ENCODE measurements at places on chromosomes 11 and 22.

DNA sequence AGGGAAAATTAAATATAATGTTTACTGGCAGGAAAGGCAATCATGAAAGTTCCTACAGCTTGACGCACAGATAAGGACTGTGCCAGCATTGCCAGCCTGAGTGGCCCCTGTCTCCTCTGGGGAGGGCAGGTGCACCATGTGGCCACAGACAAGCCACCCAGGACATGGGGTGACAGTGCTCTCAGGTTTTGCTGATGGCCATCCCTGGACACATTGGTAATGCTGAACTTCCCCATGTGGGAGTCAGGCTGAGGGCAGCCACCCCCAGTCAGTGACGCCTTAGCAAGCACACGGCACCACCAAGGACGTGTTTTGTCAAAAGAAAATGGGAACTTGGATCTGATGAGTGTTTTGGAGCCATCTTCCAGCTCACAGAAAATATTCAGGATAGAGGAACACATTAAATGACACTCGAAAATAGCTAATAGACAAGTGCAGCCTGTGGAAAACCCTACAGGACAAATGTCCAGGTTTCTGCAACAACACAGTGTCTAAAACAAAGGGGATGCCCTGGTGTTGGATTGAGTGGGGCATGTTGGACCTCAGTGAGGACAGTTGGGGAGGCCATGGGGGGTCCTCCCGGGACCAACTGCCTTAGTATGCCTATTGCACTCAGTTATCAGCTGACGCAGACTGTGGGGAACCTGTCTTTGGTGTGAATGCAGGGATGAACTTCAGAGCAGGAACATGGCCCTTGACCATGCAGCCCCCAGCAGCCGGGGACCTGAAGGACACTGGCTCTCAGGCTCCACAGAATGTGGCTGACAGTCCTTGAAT, 1450.5 kb downstream of the BRD1 start:
- DNase-seq: no peak

GRCh38 chr22:27775758-27776649, 25.6 kb downstream of the MN1 start:
- peak; percentile 50 for DNase-seq

DNA sequence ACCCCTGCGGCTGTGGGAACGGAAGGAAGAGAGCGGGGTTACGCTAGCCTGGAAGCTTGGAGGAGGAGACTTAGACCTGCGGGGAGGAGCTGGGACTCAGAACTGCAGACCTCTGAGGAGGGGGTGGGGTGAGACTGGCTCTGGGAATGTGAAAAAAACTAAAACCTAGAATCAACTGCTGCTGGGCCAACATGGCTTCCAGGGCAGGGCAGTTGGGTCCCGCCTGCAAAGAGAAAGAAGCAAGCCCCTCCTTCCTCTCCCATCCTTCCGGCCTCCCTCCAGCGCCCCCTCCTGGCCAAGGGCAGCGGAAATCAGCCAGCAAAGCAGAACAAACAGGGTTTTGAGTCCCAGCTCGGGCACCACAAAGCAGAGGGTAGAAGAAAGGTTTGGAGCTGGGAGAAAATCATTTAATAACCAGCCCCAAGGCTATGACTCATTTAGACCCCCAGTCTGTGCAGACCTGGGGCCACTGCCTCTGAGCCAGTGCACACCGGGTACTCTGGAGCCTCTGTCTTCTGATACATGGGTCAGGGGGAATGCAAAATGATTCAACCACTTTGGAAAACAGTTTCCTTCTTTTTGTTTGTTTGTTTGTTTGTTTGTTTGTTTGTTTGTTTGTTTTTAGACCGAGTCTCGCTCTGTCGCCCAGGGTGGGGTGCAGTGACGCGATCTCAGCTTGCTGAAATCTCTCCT, 7.3 kb upstream of the NCF4 start:
- DNase-seq: peak; percentile 67

- no peak for DNase-seq
These were observed 401.5 kb downstream of the TBC1D22A start for GRCh38 chr22:47163856-47164513.

DNA sequence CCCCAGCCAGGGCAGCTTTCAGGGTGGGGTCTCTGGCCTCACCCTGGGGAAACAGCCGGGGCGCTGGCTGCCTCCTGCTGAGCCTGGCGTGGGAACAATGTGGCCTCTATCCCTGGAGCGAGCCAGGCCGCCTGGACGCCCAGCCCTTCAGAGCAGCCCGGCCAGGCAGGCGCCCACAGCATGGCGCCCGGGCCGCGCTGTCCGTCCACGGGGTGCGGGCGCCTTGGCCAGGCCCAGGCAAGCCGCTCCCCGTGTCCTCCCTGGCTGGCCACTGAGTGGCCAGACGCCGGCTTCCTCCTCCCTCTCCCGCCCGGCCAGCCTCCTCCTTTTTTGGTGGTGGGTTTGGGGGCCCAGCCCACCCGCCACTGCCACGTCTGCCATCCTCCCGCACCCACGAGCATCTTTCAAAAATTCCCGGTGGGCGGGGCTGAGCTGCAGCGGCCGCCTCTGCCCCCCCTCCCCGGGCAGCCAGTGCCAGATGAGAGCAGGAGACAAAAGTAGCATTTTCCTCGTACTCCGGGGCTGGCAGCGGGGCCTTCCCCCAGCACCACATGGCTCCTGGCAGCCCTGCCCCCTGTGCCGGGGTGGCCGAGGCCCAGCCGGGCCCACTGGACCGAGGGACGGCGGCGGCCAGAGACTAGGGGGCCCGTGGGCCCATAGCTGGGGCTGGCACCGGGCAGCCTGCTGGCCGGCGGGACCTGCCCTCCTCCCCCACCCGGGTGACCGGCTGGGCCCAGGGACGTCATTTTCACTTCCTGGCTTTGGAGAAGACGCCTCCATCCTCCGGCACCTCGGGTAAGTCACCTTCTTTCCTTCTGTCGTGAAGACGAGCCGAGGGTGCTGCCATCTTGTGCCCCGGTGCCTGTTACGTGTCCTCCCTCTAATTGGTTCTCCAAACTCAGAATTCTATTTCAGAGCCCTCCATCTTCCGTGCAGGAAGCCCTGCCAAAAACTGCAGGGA, 70.2 kb upstream of the PPARA start:
- DNase-seq: no peak

DNA sequence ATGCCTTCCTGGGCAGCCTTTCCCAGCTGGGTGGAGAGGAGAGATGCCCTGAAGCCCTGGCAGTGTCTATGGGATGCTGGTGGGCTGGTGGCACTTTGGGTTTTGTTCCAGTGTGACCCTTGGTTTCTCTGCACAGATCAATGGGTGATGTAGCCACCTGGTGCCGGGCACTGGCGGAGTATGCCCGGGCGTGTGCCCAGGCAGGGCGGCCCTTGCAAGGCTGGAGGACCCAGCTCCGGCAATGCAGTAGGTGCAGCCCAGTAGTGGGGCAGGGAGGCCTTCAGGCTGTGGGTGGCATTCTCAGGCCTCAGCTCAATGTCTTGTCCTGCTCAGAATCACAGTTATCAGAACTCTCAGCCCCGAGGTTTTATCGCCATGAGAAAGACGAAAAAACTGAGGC, 11.9 kb downstream of the OTOG start:
- no peak for DNase-seq

- DNase-seq: no peak
These were observed 56.1 kb downstream of the MED15 start for GRCh38 chr22:20563466-20563906.

- peak; percentile 86 for DNase-seq
These were observed 37.6 kb downstream of the RAB30 start for GRCh38 chr11:83033972-83034672.

GRCh38 chr11:122617297-122617696, 38.2 kb upstream of the UBASH3B start:
- no peak for DNase-seq

DNA sequence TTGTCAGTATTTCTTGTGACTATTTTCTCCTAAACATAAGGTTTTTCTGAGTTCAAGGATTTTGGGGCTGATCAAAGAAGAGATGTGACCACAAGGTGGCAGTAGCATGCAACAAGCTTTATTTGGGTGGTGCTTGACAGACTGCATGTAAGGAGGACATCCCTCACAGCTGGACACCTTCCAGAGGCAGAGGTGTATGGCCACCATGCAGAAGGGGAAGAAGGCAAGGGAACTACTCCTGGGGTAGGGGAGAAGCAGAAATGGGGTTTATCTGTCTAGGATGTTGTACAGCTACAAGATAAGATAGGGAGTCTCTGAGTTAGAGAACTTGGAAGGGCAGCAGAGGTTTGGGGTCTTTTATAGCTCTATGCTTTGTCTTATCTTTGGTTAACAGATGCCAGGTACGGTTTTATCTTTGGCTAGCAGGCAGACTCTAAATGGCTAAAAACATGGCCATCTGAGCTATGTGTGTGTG, 5.1 kb upstream of the BIRC2 start:
- peak; percentile 91 for DNase-seq

GRCh38 chr11:46526216-46527215, 67.3 kb downstream of the AMBRA1 start:
- DNase-seq: no peak

DNA sequence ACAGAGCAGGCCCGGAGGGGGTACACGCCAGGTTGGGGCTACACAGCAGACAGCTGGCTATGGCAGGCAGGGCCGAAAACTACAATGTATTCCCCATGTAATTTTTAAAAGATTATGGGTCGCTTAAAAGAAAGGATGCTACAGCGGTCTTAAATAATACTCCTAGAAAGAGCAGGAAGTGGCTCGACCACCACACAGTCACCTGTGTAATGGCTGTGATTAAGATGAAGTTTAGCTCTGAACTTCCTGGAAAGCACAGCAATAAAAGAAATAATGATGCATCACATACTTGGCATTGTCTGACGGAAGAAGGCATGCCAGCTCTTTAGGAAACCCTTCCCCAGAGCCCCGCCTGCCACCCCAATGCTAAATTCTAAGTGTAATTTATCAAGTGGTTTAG, 32.6 kb downstream of the WNT11 start:
- no peak for DNase-seq

DNA sequence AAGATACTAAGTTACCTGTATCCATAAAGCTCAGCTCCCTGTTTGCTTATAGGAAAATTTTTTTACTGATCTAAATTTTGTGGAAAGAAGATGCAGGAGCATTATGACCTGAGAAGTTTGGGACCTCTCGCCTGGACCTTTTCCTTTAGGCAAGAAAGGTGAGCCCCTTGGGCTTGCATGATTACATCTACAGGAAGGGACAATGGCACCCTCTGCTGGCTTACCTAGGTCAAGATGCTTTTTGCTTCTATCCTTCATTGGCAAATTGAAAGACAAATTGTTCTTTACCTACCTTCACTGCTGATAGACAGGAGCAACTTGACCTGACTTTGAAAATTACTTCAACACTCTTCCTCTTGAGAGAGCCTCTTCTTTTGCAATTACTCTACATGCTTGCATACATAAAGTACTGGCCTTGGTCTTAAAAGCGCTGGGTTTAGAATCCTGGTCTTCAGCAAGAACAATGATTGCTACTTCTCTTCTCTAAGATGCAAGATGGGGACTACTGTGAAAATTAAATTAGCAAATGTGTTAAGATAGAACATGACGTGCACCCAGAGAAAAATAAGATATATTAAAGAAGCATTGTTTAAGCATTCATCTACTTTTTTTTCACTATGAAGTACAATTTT, 147.2 kb downstream of the TRPC6 start:
- peak; percentile 56 for DNase-seq

- DNase-seq: no peak
These were observed 59.0 kb downstream of the ZC3H12C start for GRCh38 chr11:110152199-110152598.

- DNase-seq: no peak
These were observed 59.4 kb downstream of the MICAL2 start for GRCh38 chr11:12169822-12170221.

DNA sequence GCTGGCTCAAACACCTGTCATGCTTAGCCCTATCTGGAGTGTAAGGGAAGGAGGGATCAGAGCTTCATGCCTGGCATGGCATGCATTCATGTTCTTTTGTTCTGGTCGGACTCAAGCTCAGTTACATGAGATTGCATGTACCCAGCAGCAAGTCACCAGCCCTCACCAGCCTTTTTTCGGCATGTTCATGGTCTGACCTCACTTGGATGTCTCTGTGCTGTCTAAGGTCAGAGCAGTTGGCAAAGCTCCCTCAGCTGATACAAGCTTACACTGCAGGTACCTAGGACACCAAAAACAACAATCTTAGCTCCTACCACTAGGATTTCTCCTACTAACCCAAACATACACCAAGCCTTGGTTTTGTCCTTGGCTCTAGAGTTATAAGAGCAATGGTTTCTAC, 152.6 kb downstream of the BARX2 start:
- DNase-seq: no peak

GRCh38 chr11:120612513-120613263, 101.1 kb downstream of the GRIK4 start:
- peak; percentile 29 for DNase-seq

DNA sequence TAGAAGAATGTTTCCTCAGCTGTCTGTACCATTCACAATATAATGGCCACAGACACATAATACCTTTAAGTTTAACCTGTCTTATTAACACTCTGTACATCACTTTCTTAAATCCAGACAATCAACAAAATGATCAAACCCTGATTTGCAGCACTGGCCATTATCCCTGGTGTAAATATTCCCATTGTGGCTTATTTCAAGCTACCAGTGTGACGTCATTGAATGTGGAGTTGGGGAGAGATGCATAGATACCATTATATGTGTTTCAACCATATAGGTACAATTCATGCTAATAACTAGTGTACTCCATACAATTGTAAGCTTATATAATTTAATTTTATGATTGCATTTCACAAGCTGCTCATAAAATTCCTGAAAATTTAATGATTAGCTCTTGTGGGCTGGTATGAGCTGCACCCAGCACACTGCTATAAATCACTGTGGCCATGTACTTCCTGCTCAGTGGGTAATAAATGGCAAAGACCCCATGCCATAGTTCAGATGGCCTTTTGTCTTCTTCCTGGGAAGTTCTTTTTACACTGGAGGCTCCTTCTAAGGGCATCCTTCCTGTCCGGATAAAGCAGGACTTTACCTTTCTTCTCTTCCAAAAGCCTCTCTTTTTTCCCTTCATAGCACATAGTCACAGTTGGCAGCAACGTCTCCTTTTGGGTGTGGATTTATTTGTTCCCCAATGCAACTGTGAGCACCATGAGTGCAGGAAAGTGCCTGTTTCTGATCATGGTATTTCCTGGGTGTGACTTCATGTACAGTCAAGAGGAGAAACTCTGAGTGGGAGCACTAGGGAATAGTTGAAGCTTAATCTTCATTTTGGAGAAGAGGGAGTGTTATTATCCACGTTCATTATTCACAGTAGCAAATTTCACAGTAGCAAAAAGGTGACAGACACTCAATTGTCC, 87.8 kb downstream of the MIAT start:
- DNase-seq: no peak

GRCh38 chr11:108117746-108118371, 3.5 kb upstream of the ACAT1 start:
- DNase-seq: peak; percentile 60

All from tongue (tissue), 3 donors.